Stimulated activated CD4-positive, alpha-beta T cell treated with anti-CD3 and anti-CD28 coated beads, Interleukin-2, amount 100 ng/mL, for 4 hours (primary cell): ENCODE measurements at places on chromosomes 7 and 10.

DNA sequence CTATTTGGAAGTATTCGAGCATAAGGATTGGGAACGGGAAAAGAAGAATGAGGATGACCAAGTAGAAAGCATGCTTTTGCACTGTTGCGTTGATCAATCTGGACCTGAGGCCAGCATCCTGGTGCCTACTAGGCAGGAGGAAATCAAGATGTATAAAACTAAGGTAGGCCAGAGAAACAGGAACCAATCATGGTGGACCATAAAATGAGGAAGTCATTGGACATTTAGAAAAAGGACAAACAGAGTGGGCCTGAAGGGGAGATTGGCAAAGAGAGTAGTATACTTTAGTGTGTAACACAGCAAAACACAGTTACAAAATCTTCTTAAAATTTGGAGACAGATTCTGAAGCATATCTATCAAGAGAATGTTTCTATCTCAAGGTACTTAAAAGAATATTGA is 171.1 kb upstream of the FZD1 start:
- no peak for DNase-seq

DNA sequence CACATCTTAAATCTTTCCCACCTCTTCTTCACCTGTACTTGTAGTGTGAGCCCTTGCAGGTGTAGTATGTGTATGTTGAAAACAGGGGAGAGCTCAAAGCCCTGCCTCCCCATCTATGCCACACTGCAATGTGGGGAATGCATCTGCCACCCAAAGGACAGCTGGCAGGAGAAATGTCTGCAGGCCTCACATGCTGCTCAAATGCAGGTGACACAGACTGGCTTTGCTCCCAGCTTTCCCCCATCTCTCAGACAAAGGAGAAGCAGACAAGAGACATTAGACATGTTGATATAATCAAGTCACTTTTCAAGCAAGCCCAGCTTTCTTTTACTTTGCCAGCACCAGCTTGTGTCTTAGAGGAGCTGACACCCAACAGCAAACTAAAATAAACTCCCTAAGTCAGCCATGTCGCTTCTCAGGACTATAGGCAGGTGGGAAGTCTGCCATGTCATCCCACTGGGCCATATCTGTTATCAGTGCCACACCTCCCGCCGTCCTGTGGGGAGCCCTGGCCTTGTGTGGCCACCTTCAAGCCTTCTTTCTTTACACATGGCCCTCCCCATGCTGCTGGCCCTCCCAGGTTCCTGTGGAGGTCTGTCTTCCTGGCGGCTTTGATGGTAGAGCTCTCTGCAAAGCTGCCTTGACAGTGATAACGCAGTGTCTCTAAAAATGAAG is 102.1 kb downstream of the CXCL12 start:
- no peak for DNase-seq

- DNase-seq = no peak
Observed at GRCh38 chr7:14892961-14893360, 9.6 kb downstream of the DGKB start.

DNA sequence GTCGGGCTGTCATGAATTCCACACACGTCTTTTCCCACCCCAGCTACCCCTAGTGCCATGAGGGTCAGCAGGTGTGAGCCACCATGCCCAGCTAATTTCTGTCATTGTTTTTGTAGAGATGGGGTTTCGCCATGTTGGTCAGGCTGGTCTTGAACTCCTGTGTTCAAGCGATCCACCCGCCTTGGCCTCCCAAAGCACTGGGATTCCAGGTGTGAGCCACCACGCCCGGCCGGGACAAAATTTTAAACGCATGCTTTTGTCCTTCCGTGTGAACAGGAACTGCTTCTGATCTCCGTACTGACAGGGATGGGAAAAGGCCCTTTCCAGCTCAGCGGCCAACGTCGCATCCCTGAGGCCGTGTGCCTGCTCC is 15.6 kb upstream of the ZFAND2A start:
- DNase-seq = no peak

DNA sequence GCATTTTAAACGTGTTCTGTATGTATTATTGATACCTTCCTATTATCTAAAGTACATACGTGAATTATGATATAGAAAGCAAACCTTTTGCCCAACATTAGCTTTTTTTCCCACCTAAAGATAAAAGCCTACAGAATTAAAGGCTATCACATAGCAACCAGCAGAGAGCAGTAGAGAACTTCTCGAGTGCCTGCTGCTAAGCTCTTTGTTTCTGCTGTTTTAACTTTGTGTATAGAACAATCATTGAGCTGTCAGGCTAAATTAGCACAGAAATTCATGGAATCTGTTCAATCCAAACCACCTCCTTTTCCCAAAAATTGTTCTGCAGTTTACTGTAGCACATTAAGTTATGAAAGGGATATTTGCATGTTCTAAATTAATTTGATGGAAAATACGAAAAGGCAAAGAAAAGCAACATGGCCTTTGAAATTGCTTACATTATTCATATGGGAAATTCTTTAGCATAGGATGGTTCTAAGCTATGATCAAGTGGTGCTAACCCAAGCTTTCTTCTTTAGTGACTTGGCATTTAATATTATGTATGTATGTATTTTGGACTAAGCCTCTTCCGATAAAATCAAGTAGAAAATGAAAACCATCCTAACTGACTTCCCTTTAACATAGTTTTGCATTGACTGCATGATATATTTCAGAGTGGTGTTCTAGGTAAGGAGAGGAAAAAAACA is 1288.5 kb downstream of the GATA3 start:
- no peak for DNase-seq

GRCh38 chr7:112940314-112940732 is 146.3 kb downstream of the GPR85 start:
- DNase-seq = no peak

- DNase-seq = no peak
Observed at GRCh38 chr7:111198255-111198654, 107.3 kb downstream of the LRRN3 start.

- no peak for DNase-seq
Observed at GRCh38 chr7:26534649-26535482, 243.2 kb downstream of the SNX10 start.

DNA sequence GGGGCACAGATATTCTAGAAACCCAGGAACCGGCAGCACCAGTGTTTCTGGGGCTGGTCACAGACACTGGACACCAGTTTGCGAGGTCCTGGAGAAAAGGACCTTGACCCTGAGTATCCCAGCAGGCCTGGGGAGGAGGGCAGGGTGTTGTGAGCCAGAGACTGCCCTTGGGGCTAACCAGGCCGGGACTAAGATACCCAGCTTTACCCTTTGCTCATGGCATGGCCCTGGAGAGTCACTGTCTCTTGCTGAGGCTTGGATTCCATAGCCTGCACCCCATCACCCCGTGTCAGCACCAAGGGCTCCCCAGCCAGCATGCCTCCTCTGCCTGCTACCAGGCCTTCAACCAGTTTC is 124.4 kb downstream of the COL26A1 start:
- DNase-seq = no peak

DNA sequence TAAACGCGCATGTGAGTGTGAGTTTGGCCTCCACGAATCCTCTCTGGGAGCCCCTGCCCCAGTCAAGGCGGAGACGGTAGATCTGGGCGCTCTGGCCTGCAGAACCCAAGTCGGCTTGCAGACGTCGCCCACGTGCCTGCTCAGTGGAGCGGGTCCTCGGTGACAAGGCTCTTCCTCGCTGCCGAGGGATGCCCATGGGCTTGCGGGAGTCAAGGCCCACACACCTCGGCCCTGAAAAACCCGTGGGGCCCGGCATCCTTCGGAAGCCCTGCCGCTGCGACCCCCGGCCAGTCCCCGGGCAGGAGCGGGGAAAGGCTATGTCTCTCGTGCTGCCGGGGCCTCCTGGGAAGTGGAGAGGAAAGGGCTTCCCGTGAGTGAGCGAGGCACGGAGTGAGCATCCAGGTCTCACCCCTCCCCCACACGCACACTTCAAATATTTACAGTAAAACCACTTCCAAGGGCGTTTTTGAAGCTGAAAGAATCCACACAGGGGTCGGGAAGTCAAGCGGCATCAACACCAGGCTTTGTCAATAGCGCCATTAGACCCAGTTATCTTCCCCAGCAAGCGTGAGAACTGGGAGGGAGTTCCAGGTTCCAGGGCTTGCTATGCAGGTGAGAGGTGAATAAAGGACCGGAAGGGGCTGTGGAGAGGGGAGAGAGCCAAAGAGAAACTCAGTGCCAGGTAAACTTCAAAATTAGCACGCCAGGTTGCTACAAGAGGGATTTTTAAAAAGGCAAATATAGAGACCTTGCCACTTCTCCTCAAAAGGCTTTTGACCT is 1.1 kb upstream of the MNX1 start:
- DNase-seq = no peak

DNA sequence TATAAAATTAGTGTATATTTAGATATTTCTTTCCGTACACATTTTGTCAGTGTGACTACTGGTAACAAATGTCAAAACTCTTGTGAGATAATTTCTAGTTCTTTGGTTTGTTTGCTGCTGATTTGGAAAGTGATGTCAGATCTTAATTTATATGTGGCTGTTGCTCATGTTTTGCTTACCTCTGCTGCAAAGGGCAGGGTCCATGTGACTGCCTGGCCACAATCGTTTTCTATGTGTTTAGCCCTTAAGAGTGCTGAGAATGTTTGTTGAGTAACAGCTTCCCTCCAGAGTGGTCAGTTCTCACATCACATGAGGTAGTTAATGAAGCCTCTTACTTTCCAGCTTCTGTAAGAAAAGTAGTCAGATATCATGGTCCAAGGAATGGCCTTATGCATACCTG is 4.2 kb downstream of the NRBF2 start:
- DNase-seq = no peak

GRCh38 chr7:18003286-18003994 is 24.2 kb downstream of the PRPS1L1 start:
- DNase-seq = no peak

DNA sequence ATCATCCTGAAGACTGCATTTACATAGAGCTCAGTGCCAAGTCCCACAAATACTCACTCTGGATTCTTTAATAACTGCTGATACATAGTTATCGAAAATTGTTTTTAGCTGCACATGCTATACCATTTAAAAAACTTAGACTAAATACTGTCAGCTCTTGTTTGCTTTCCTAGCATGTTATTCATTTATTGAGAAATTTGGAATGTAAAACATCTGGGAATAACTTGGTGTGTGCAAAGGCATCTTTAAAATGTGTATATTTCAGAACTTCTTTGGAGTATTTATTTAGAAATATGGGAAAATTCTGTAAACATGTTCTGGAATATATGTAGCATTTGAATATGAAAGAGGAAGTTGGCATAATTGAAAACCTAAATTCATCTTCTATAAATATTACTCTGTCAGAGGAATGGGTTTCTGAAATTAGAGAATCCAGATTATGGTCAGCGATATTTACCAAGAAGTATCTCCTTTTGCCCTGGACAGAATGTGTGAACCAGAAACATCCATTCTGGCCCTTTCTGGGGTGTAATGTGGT is 119.7 kb downstream of the ARID5B start:
- no peak for DNase-seq

GRCh38 chr10:127833804-127834203 is 58.9 kb downstream of the CLRN3 start:
- DNase-seq = no peak

GRCh38 chr10:52631648-52632047 is 140.9 kb downstream of the MBL2 start:
- no peak for DNase-seq

DNA sequence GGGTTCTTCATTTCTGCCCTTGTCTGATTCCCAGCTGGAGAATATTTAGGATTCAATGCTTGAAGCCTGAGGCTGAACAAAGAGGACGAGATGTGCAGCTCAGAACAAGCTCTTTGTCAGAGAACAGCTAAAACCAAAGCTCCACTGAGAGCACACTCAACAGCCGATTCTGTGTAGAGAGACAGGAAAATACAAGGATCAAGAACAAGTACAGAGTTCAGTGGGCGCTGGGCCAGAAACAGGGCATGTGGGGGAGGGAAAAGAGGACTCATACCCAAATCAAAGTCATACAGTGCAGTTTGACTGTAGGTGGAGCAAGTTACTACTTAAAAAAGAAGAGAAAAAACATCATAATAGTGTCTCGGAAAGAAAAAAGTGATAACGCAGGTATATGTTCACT is at the start of gene AGMO:
Gene AGMO (minus strand): TSS at position 181 of the 400 bp plus-strand sequence.
- no peak for DNase-seq

GRCh38 chr7:111210996-111211395 is 120.1 kb downstream of the LRRN3 start:
- no peak for DNase-seq

- no peak for DNase-seq
Observed at GRCh38 chr10:73043766-73044377, 52.8 kb downstream of the P4HA1 start.

- DNase-seq = no peak
Observed at GRCh38 chr7:118575393-118575948, 351.0 kb downstream of the ANKRD7 start.

DNA sequence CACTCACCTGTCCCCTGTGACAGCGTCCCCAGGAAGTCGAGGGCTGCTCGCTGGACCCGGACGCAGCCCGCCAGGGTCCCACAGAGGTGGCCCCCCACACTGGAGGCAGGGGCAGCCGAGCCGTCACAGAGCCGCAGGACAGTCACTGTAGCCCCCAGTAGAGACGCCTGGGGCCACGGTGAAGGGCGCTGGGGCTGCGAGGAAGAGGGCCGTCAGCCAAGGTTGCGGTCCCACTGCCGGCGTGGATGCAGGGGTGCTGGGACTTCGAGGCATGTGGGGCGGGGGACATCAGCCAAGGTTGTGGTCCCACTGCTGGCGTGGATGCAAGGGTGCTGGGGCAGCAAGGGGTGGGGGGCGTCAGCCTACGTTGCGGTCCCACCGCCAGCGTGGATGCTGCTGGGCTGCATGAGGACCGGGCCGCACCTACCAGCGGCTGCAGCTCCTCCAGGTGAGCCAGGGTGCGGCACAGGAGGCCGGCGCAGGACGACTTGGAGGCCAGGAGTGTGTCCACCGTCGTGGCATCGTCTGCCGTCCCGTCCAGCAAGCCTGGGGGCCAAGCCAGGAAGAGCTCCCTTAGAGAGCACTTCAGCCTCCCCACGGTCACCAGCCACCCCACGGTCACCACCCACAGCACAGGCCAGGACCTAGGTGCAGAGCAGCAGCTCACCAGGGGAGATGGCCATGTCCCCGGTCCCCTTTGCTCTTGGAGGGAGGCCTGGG is 13.9 kb downstream of the BRAT1 start:
- DNase-seq = no peak

DNA sequence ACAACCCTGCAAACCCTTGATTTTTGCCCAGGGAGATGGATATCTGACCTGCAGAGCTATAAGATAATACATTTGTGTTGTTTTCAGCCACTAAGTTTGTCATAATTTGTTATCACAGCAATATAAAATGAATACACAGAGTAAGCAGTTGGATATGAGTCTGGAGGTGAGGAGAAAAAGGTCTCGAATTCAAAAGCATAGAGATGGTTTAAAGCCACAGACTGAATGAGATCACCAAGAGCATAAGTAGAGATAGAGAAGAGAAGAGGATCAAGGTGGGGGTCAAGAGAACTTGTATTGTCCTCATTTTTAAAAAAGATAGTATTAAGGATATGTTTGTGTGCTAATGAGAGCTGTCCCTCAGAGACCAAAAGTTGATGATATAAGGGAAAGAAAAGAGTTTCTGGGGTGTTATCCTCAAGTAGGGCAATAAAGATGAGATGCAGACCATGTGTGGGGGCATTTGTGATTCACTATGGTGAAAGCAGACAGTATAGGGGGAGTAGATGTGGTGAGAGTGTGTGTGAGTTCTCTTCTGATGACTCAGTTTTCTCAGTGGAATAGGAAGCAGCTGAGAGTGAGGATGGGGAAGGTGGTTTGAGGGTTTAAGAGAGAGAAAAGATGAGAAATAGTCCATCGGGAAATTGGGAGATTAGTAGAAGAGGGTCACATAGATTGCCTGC is 25.8 kb upstream of the PCGF5 start:
- no peak for DNase-seq

- DNase-seq = no peak
Observed at GRCh38 chr10:69904533-69904932, 102.8 kb downstream of the COL13A1 start.

GRCh38 chr7:125136755-125137532 is 207.3 kb upstream of the POT1 start:
- no peak for DNase-seq

- DNase-seq = no peak
Observed at GRCh38 chr7:135991906-135992305, 14.7 kb upstream of the MTPN start.
